ENCODE measurements at places on chromosomes 6 and 20. TPM values are rescaled to one million over a fixed set of nuclear protein-coding genes. Genes with fewer than 3 reads are reported as not detected.

COX7A2 gene
- polyA plus RNA-seq, result 175 TPM

GSTA3 gene
- 0.16 TPM for polyA plus RNA-seq

OPN5 gene
- polyA plus RNA-seq, result not detected

- no peak for DNase-seq
Measured at GRCh38 chr6:169839029-169839481, 87.6 kb downstream of the ERMARD start.

- no peak for DNase-seq
Measured at GRCh38 chr6:109237077-109237985, 142.0 kb downstream of the CEP57L1 start.

DNA sequence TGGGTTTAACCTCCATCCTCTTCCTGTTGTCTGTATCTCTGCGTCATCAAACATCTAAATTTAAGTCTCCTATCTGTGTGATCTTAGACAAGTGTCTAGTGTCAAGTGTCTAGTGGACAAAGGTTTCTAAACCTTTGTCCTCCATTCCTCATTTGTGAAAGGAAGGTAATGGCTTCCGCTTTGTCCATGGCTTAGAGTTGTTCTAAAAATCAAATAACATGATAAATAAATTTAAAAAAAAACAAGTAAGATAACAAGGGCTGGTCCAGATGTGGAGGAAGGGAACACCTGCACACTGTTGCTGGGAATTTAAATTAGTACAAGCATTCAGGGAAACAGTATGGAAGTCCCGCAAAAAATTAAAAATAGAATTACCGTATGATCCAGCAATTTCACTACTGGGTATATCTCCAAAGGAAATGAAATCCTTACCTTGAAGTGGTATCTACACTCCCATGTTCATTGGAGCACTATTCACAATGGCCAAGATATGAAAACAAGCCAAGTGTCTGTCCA, 17.6 kb upstream of the SERPINB1 start:
- DNase-seq, result no peak

Data from muscle of arm (tissue), 14 donors.